Amygdala (tissue), 56 donors: ENCODE measurements at places on chromosomes 3 and 15.

GRCh38 chr15:55526559-55527036, 18.6 kb upstream of the DNAAF4 start:
- peak; percentile 12 for DNase-seq

DNA sequence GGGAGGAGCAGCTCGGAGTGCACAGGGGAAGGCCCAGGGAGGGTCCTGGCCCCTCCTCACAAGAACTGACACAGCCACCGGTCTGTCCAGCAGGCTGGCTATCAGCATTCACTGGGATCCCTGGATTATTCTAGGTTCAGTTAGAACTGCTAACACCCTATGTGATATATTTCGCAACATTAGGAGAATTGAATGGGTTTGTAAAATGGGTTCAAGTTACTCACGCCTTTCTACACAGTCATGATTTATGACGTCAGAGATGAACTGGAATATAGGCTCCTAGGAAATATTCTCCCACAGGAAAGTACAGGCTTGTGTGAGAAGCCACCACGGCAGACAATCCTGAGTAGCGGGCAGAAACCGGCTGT, 969 bp upstream of the BSN start:
- no peak for DNase-seq

DNA sequence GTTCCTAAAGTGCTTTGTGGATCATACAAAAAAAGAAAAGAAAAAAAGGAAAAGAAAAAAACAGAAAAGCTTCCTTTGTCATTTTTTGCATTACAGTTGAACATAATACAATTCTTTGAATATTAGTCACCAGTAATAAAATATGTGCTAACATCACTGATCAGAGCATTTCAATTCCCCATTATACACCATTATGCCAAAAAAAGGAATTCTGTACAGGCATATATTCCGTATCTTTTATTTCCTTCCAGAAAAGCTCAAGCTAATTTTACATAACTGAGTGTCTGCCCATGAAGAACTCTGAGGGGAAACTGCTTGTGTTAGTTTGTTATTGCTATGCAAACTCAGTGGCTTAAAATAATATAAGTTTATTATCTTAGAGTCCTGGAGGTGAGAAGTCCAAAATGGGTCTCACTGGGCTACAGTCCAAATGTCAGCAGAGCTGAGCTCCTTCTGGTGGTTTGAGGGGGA, 377.9 kb downstream of the GAP43 start:
- no peak for DNase-seq

DNA sequence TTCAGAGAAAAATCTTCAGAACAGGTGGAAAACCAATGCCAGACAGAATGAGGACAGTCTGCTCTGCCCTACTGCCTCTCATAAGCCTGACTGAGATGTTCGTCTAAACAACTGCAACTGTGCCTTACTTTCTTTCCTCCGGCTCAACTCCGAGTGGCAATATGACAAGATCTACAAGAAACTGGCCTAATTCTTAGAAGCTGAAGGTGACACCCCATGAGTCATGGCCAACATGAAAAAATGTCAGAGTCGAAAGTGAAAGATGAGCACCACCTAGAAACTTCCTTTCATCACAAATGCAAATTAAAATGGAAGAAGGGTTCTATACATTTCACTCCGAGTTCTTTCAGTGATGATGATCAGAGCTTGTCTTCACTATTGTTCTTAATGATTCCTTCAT, 12.9 kb downstream of the PCYT1A start:
- no peak for DNase-seq

DNA sequence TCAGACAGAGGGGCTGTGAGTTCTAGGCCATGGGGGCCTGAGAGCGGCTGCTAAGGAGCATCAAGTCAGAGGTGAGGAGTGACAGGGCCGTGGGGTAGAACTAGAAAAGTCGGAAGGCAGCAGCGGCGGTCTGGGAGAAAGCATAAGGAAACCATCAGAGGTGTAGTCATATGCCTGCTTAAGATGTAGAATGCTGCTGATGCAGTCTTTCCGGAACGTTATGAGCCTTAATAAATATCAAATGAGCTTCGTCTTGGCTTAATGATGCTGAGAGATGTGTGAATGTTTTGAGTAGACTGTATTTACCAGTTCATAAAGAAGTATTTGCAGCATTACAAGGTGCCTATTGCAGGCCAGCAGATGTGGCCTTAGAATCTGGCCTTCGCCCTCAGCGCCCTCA, 15.2 kb downstream of the ATG7 start:
- DNase-seq = no peak

- no peak for DNase-seq
These were observed 63.6 kb upstream of the MEF2A start for GRCh38 chr15:99502182-99502581.

GRCh38 chr3:140373234-140373633, 304.6 kb upstream of the TRIM42 start:
- DNase-seq = no peak

DNA sequence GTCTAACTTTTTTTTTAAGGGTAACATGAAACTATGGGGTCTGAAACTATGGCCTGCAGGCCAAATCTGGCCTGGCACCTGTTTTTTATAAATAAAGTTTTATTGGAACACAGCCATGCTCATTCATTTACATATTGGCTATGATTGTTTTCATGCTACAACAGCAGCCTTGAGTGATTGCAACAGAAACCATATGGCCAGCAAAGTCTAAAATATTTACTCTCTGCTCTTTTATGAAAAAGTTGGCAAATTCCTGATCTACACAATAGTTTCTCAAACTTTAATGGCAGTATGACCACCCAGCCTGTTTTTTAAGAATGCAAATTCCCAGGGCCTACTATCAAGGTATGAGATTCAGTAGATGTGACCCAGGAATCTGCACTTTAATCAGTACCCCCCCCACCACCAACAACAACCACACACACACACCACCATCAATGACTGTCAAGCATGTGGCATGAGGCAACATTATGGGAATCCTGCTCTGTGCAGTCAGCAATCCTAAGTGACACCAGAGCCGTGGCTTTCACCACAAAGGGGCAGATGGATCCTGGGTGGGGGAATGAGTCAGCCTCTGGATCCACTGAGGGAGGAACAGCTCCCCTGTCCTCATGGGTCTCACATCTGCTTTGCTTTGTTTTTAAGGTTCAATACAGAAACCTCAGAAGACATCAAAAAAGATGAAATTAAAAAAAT, 142.8 kb downstream of the NTRK3 start:
- DNase-seq = no peak

DNA sequence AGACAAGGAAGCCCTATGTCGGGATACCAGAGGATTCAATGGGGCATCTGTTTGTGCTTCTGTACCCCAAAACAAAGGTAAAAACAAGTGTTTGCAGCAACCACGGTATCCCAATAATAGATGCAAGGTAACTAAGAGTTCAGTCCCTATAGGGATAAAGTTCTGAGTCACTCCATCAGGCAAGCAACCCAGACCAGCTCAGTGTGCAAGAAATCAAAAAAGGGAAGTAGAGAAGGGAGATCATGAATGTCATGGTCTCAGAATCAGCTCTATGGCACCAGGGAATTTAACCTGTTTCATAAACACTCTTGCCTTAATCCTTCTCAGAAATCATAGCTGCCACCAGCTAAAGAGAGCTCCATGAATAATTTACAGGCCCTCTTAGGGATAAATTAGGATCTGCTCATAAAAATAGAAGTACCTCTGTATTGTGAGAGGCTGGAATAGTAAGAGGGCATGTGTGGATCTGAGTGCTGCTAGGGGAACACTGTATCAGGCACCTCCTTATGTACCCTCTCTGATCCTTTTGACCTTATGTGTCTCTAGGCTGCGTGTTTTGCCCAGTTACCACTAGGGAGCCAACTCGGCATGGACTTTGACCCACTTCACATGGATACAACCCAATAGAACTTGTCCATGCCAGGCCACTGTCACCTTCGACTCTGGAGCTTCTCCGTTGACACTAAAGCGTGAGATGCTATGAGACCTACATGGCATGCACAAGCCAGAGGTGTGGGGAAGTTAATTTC, 754.6 kb downstream of the AGBL1 start:
- no peak for DNase-seq

GRCh38 chr3:153070511-153070868, 91.5 kb upstream of the RAP2B start:
- DNase-seq = no peak

DNA sequence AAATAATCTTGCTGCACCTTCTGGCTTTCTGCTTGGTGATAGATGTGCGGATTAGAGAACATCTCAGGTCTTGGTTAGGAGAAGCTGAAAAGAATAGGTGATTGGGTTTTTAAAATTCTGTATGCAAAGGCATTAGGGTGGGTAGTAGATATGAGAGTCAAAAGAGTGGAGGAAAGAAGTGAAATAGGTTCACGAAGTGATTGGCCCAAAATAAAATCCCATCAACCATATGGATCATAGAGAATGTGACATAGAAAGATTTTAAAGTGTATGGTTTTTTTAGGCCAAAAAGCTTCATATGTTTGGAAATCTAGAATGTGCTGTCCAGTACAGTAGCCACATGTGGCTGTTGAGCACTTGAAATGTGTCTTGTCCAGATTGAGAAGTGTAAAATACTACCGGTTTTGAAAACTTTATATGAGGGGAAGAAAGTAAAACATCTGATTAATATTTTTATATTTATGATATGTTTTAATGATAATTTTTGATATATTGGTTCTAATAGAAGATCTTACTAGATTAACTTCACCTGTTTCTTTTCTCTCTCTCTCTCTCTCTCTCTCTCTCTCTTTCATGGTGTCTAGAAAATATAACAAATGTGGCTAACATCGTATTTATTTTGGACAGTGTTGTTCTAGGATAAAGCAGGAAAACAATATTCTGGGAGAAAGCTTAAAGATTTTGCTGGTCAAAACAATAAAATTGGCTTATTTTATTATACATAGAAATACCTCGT, 2.9 kb downstream of the MBNL1 start:
- no peak for DNase-seq

DNA sequence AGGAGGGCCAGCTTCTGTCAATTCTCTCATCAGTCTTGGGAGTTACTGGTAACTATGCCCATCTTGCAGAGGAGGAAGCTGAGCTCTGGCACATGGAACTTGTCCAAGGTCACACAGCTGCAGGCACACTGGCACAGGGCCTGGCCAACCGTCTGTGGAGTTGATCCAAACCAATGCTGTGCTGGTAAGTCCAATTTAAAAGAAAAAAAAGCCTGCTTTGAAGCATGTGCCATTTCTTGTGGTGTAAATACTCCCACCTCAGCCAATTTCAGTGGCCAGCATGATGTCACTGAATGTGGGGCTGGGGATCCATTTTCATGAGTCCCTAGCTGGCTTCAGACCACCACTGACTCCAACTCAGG, 83.4 kb downstream of the CHSY1 start:
- DNase-seq = no peak

DNA sequence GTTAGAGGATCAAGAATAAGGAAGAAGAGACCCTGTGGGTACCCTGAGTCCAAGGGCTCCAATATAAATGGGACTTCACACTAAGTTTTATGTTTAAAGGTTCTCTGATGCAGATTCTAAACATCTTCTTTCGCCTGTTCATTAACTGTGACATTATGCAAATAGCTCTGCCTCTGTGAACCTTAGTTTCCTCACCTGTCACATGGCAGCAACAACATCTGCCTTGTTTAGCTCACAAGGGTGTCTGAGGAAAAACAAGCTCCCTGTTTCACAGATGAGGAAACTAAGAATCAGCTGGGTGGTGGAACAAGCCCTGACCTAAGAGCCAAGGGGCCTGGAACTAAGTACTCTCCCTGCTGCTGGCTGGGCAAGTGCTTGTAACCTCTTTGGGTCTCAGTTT, 40.8 kb downstream of the GOLGA6L1 start:
- DNase-seq = no peak

DNA sequence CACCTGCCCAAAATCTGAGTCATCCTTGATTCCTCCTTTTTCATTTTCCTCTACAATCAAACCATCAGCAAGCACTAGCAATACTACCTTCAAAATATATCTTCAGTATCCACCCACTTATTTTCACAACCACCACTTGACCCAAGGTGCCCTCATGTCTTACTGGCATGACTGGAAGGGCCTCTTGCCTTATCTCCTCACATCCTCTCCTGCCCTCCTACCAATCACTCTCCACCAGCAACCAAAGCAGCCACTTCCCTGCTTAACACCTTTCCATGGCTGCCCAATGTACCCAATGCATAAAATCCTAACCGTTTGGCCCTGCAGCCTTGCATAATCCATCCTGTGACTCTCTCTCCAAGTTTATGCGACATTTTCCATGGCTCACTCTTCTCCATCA, 76.0 kb downstream of the MTHFS start:
- no peak for DNase-seq

DNA sequence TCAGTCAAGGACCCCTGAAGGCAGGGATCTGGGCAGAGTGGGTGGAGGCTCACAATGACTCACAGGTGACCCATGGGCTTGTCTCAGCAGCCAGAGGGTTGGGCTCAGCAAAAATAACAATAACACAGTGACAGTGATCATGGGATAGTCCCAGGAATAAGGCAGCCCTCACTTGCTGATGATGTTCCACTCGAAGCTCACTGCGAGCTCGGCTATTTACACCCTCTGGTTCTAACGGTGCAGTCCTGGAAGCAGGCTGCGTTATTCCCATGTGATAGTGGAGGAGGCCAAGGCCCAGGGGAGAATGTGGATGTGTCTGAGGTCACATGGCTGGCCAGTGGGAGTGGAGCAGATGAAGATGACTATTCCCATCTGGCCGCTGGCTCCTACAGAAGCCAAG, 16.2 kb downstream of the CCDC33 start:
- DNase-seq = no peak

- DNase-seq = no peak
These were observed 53.0 kb downstream of the ATP2C1 start for GRCh38 chr3:130946882-130947281.

DNA sequence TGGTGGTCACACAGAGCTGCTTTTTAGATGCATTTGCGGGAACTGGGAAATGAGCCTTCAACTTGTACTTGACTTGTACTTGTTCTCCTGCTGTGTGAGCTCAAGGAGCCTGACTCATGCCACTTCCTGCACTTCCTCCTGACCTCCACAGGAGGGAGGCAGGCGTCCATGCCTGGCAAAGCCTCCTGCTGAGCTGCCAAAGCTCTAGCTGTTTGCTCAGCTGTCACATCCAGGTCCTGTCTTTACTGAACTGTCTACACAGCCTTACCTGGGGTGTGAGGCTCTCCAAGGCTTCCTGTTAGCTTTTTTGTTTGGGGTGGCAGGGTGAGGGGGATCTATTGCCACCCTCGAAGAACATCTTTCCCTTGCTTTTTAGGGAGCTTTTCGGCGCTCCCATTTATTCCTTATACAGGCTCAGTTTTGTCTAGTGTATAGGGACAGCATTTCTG, 6.4 kb downstream of the THPO start:
- DNase-seq = peak; percentile 47

- no peak for DNase-seq
These were observed 11.1 kb upstream of the PTPN9 start for GRCh38 chr15:75590239-75590638.

DNA sequence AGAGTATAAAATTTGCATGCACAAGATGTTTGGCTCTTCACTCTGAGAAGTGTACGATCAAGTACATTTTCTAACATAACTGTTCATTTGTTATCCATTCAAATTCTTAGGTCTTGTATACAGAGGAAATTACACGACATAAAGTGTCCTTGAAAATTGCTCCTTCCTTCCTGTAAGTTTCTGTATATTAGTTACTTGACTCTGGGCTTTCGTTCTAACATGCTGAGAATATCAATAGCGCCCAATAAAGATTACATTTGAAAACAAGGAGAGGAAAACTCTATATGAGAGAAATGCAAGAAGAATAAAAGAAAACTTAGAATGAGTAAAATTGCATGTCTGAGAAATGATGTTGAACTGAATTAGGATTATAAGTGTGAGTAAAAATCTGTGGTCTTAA, 722.5 kb upstream of the CADM2 start:
- DNase-seq = no peak
